ENCODE measurements at places on chromosomes 12 and 14.

DNA sequence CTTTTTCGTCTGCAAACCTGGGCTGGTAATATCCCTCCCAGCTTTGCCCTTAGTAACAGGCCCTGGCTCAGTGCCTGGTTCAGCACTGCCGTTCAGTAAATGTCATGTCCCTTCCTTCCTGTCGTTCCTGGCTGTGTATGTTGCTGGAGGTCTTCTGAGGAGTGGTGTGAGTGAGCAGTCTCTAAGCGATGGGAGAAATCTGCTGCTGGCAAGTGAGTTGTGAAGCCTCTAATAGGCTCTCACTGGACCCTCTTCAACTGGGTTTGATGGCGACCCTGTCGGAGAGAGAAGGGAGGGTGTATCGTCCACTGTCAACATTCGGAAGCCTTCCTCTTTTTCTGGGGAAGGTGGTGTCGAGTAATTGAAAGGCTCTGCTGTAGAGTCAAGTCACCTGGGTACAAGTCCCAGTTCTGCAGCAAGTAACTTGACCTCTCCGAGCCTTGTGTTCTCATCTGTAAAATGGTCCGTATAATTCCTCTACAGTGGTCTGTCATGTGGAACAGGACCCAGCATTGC lies 62.8 kb downstream of the HRK start:
- peak; percentile 76 for DNase-seq

DNA sequence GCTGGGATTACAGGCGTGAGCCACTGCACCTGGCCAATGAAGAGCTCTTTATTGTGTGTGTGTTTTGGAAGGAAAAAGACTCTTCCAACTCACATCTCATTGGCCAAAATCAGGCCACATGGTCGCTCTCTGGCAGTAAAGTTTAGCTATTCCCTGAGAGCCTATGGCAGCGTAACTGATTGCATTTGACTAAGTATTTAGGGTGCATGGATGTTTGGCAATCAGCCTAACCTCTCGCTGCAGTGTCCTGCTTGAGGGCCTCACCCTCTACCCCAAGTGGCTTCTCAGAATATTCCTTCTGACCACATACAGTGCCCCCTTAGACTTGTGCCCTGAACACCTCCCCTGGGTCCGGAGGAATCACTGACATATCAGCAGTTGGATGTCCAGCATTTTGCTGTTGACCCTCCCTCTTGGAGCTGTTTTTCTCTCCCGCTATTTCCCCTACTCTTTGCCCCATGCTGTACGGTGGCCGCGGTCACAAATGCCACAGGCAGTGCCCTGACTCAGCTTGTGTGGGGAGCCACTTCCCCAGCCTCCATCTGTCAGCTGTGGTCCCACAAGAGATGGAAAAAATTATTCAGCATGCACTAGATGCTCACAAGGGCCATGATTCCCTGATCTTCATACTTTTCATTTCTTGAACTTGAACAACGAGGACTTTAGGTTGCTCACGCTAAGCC lies 9.5 kb downstream of the PHETA1 start:
- peak; percentile 85 for DNase-seq

- peak; percentile 92 for DNase-seq
These were observed 12.8 kb upstream of the FBRSL1 start for GRCh38 chr12:132477017-132477702.

DNA sequence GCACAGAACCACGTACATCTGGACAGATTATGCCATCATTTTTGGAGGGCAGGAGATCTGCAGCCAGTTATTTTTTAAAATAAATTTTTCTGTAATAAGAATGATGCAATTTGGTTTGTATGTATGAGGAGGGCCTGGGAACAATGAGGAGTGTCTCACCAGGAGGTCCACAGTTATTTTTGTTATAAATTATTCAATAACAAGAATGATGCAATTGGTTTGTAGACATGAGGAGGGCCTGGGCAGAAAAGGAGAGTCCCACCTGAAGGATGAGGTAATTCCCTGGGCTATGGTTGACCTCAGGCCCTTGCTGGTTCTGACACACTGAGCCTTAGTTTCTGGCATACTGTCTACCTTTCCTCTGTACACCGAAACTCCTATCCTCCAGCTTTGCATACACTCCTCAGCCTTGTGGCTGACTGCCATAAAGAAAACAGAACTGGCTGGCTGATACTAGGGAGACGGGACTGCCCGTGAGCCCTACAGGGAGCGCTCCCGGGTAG lies 9.0 kb upstream of the DCD start:
- no peak for DNase-seq

DNA sequence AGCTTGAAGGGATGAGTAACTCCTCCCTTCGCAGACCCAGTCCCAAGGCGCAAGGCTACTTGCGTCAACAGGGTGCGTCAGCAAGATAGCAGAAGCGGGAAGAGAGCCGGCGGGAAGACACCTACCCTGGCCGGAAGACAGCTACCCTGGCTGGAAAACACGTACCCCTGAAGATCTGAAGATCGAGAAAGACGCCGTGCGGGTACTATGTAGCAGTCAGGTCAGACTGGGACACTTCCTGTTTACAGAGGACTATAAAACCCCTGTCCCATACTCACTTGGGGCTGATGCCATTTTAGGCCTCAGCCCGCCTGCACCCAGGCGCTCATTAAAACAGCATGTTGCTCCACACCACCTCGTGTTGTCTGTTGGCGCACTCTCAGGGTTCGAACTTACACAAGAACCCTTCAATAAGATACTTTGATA lies 80.9 kb downstream of the ABCD2 start:
- DNase-seq = no peak

GRCh38 chr12:12960639-12961209 lies 8.8 kb upstream of the GPRC5D start:
- no peak for DNase-seq

All from hematopoietic multipotent progenitor cell treated with erythropoietin and hydrocortisone succinate and interleukin-3 and kit ligand, for 4 days (in vitro differentiated cells).